ENCODE measurements at places on chromosomes 1 and 21.

DNA sequence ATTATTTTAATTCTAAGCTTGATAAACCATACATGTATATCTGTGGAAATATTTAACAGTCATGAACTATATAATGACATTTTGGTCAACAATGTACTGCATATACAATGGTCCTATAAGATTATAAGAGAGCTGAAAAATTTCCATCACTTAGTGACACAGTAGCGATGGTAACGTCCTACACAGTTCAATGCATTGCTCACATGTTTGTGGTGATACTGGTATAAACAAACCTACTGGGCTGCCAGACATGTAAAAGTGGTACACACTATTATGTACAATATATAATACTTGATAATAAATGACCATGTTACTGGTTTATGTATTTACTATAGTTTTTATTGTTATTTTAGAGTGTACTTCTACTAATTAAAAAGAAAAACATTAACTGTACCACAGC, 841.9 kb downstream of the LTN1 start:
- no peak for DNase-seq

- no peak for DNase-seq
Measured at GRCh38 chr1:54012008-54012325, 6.0 kb downstream of the LDLRAD1 start.

DNA sequence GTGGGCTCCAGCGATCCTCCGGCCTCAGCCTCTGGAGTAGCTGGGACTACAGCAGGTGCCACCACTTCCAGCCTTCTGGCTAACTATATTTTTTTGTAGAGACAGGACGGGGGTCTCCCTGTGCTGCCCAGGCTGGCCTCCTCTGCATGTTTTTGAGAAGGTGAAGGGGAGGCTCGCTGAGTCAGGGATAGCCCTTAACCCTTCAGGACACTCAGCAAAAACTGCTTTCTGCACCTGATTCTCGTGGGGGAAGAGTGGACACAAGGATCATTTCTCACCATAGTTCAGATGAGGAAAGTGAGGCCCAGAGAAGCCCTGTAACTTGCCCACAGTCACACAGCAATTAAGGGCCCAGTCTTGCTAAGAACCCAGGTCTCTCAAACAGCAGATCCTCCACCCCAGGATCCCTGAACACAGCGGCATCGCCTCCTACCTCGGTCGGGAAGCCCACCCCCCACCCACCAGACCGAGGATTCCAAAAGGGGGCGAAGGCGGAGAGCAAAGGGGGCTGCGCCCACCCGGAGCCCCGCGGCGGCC, 1.3 kb downstream of the FGR start:
- no peak for DNase-seq

- DNase-seq, result no peak
Measured at GRCh38 chr1:51302746-51303145, 27.6 kb downstream of the TTC39A start.

DNA sequence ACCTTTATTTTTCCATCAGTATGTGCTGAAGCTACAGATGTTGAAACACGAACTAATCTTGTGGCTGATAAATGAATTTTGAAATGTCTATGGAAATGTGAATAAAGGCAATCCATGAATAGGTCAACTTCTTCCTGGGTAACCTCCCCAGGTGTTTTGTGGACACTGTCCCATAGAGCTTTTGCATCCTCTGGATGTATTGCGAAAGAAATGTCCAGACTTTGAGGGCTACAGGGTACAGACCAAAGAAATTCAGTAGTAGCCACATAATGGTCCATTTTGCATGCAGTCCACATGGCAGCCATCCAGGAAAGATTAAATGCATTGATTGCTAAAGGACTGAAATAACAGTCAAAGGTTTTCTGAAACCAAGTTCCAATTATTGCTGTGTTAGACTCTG, 21.5 kb upstream of the DARS2 start:
- no peak for DNase-seq

GRCh38 chr1:29708796-29709703, 472.7 kb downstream of the PTPRU start:
- no peak for DNase-seq

DNA sequence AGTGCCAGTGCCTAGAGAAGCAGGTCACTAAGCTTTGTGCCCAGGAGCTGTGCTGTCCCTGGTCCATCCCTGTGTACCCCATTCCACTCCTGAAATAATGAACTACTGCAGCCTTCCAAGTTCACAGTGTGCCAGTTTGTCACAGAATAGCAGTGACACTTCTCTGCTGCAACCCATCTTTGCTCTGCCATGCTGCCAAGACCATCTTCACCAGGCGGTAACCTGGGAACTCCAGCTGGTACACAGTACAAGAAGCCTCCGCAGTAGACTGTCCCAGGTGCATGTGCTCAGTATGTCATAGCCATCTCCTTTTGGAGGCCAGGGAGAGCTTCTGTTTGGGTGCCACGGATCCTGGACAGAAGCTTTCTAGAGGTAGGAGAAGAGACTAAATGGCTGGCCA, 138.0 kb downstream of the DHRS3 start:
- no peak for DNase-seq

DNA sequence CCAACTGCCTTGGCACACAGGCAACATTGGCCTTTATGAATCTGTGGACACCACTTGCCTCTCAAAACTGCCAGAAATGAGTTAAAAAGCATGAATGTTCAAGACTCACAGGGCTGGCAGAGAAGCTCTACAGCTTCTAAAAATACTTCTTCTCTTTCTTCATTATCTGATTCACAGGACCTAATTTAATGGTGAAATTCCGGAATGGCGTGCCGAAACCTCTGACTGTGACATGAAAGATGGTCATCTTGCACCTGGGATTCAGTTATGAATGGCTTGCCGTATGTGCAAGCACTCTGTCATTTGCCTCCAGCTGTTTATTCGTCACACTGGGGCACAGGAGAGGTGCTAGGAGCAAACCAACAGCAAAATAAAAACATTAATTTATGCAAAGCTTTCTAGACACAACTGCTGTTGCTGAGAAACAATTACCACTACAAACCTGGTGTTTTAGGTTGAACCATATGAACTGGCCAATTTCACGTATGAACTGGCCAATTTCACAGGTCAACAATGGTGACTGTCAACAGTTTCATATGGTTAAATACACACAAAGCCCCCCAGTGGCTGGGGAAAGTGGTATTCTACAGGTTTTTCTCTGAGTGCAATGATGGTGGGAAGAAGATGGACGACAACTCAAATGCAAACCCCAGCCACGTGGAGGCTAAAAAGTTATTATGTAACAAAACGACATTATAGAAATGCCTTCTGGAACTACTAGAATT, 648.3 kb downstream of the KIF26B start:
- DNase-seq, result no peak

DNA sequence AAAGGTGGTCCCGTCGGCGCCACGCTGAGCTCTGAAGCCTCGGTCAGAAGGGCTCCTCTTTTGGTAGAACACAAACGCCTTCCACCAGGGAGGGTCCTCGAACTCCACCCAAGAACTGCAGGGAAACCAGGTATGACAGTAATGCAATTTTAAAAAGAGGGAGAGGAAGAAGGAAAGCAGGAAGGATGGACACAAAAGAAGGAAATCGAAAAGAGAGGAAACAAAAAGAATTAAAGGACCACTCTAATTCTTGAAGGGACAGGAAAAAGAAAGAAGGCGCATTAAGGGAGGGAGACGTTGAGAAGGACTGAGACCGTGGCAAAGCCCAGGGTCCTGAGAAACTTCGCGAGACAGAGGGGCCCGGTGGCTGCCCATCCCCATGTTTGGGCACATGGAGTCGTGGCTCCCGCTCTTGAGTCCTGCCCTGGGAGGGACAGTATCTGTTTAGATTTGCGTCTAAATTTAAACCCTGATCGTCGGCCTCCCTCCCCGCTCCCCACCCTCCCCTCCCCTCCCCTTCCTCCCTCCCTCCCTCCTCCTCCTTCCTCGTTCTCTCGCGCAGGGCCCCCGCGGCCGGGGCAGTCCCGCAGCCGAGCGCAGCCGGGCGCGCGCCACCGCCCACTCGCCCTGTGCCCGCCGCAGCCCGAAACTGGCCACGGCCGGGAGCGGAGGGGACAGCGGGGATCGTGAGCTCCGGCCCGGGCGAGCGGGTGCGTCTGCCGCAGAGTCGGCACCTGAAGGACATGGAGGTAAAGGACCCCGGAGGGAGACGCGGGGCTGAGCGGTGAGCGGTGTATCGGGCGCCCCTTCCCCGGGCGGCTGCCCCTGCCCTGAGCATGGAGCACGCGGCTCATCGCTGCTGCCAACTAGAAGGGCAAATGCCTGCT, at the start of gene RCSD1:
Gene RCSD1, plus strand, starts transcription at position 552 of the 887 bp plus-strand sequence. Its CDS starts 192 bp downstream, at position 744.
- DNase-seq, result peak; percentile 69

GRCh38 chr1:94723463-94723862, 96.7 kb upstream of the SLC44A3 start:
- no peak for DNase-seq

DNA sequence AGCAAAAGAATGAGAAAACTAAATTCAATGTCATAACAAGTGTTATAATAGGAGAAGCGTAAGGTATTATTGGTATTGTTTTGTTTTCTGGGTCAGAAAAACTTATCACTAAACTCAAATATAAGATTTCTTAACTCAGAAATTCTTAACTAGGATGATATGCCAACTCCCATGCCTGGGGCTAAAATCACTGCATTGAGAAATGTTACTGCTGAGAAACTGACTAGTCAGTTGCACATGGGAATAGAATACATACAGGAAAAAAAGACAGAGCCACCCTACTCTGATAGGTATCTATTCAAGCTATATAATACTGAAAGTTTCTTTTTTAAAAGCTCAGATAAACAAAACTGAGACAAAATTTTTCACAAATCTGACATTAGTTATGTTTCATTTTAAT, 56.3 kb downstream of the PRPF38A start:
- no peak for DNase-seq

DNA sequence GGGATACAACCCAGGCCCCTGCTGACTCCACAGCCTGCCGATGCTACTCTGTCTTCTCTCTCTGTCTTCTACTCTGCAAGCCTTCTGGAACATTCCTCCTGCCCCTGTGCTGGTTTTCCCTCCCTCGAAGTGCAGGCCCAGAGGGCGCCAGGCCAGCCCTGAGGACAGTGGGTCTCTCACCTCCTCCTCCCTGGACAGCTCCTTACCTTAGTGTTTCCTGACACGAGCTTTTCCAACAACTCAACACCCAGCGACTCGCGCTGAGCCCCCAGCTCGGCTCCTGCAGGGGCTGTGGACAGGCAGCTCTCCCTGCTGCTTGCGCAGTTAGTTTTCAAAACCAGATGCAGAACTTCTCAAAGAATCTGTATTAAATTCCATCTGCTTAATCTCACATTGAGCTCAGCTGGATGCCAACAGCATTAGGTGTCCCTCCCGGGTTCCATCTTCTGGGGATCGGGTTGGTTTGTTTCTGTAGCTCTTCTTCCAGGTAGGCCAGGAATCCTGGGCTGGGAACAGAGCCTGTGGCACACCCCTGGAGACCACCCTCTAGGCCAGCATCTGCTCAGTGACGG, 54.2 kb downstream of the PTPRU start:
- DNase-seq, result no peak

- DNase-seq, result no peak
Measured at GRCh38 chr21:32842146-32842545, 70.6 kb upstream of the PAXBP1 start.

DNA sequence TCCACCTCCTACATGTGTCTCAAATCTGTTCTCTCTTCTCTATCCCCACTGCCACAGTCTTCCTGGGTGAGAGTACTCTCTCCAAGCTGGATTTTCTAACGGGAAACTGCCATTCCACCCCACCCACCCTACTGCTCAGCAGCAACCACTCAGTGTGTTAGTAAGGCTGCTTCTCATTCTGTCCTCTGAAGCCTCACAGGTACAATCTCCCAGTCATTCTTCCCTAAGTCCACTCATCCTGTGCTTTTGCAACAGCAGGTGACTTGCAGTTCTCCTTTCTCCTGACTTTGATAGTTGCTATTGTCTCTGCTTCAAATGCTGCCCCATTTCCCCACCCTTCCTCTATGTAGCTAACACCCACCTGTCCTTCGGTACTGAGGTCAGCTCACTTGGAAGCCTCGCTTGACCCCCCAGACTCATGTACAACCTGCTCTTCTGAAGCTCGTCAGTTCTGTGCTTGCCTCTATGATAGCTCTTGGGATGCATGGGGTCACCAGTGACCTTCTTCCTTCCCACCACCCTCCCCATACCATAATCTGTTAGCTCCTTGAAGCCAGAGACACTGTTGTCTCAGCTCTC, 188.9 kb downstream of the RRAGC start:
- no peak for DNase-seq

- DNase-seq, result no peak
Measured at GRCh38 chr1:181768930-181769280, 285.6 kb downstream of the CACNA1E start.

- no peak for DNase-seq
Measured at GRCh38 chr1:165747632-165748447, 20.8 kb downstream of the TMCO1 start.

- no peak for DNase-seq
Measured at GRCh38 chr1:230215031-230215430, 148.0 kb downstream of the GALNT2 start.

DNA sequence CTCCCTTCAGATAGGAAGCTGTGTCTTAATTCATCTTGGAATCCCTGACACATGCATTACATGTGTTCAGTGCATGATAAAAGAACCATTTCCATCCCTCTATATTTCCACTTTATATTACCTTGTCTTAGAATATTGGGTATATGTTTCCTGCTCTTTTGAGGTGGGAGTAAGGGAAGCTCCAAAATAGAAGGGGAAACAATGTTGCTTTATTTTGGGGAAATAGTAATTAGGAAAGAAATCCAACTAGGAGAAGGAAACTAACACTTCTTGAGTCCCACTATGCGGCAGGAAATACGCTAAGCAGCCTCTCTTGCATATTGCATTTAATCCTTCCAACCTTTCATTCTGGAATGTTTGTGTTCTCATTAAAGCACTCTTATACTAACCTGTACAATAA, 89.4 kb upstream of the VAV3 start:
- DNase-seq, result no peak

DNA sequence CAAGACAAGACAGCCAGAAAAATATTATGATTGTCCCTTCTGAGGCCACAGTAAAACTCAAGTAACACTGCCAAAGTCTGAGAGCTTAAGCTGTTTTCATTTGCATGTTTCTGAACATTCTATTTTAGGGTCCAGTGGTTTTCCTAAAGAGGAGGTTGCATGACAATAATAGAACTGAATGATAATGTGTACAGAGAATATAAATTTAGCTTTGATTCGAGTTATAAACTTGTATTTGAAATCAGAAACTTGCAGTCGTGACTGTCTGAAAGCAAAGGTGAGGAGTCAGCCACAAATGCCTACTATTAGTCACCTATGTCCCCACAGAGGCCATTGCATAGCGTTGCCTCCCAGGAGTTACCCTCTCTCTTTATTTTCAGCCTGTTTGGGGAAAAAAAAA, 363.1 kb upstream of the ADGRL2 start:
- no peak for DNase-seq

DNA sequence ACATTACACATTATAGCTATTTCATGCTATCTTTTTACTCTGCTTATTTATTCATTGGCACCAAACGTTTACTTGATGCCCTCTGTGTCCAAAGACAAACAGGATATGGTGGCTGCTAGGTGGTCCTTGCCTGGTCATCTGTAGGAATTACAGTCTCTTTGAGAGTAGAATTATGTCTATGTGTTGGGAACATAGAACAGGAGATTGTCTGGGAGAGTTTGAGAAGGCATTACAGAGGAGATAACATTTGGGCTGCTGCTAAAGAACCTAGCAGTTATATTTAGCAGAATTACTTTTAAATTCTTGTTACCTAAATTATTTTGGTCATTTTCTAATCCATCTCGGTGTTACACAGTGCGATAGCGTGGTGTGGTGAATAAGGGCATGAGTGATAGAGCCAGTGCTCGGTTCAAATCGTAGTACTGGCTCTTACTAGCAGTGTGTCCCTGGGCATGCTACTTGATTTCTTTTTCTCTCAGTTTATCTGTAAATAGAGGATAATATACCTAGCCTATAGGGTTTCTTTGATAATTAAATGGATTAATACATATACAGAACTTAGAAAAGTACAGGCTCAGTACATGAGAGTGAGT, 20.5 kb downstream of the RRP15 start:
- DNase-seq, result no peak
